Erythroblast (primary cell): ENCODE measurements at places on chromosomes 7 and 10.

DNA sequence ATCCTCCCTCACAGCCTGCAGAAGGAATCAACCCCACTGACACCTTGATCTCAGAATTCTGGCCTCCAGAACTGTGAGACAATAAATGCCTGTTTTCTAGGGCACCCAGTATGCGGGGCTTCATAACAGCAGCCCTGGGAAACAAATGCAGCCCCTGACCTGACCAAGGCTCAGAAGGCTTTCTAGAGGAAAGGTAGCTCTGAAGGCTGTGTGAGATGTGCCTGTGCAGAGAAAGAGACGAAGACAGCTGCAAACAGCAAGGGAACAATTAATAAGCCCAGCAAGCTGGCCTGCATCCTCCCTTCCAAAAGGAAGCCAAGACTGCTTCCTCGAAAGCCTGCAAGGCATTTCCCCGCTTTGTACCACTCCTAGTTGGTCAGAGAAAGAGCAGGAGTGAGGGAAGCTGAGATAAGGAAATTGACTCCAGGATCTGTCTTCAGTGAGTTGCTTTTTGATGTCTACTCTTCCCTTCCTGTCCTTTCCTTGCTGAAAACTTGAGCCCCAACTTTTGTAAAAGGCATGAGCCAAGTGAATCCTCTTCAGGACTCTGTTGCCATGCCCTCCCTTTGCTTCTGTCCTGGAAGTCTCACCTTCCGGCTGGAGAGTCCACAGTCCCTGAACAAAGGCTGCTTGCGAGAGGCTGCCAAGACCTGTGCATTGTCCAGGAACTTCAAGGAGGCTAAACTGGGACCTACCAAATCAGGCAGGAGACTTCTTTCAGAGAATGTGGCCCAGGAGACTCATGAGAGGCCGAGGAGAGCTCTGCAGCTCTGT lies 71.2 kb upstream of the ARID5B start:
- DNase-seq = no peak

GRCh38 chr10:21500578-21500910 lies 24.9 kb downstream of the SKIDA1 start:
- no peak for DNase-seq

DNA sequence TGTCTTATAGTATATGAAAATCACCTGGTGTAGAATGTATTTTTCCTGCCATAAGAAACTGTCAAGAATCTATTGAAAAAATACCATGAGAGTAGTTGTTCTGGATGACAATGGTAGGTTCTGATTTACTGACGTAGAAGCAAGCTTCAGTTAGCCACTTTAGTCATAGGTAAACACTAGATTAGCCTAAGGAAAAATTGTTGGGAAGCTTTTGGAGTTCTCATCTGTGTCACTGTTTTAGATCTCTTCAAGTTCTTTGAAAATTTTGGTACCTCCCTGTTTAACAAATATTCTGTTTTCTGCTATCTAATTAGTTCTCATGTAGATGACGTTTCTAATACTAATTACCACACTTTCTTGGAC lies 131.8 kb downstream of the ADK start:
- no peak for DNase-seq

GRCh38 chr10:11658801-11659368 lies 47.4 kb upstream of the USP6NL start:
- no peak for DNase-seq

- DNase-seq = no peak
Measured at GRCh38 chr7:117775801-117776200, 97.4 kb downstream of the CTTNBP2 start.

DNA sequence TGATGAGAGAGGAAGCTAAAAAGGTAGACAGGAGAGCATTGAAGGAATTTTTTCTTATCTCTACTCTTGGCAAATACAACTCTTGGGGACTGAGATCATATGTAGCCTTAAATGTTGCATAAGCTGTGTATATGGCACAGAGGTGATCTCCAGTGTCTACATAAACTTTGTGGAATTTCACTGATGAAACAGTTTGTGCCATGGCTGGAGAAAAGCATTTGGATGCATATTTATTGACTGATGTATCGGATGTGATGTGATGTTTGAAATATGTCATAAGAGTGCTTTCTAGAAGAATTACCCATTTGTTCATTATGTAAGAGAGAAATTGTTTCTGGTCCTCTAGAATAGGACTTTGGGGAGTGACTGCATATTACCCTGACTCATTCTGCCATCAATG lies 244.9 kb upstream of the LRRTM3 start:
- no peak for DNase-seq

DNA sequence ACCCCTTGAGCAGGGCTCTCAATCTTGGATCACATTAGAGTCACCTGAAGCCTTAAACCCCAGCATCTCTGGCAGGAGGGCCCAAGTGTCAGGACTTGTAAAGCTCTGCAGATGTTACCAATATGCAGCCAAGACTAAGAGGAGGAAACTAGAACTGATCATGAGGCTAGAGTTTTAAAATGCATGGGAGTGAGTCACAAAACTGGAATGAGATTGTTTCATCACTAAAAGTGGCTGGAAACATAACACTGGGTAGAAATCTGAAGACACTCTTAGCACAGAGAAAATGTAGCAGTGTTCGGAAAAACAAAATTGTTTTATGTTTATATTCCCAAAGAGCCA lies 63.3 kb upstream of the GHITM start:
- no peak for DNase-seq

DNA sequence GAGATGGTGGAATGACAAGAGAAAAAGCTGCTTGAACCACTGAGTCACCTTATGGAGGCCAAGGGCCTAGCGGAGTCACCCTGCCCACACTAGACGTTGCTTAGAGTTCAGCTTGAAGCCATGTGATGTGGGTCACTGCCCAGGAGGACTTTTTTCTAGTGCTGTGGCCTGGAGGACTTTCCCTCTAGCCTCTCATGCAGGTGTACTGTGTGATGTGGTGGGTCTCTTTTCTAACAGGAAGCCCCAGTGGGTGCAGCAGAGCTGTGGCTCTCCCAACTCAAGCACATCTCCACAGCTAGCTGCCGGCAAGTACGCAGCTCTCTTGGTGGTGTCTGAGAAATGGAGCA lies 13.6 kb downstream of the POR start:
- no peak for DNase-seq

DNA sequence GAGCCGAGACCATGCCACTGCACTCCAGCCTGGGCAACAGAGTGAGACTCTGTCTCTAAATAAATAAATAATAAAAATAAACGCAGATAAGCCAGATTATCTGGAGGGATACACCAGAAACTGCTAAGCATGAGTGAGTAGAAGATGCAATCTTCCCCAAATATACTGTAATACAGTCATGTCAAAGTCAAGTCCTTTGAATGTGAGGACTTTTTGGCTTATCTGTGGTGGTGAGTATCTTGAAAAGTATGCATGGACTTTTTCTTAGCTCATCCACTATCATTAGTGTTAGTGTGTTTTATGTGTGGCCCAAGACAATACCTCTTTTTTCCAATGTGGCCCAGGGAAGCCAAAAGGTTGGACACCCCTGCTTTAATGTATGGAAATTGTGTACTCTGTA lies 44.7 kb upstream of the PITRM1 start:
- no peak for DNase-seq

- no peak for DNase-seq
Measured at GRCh38 chr7:65397730-65398142, 24.1 kb downstream of the ZNF92 start.

GRCh38 chr7:23022258-23022769 lies 8.4 kb upstream of the HYCC1 start:
- DNase-seq = peak; percentile 8

DNA sequence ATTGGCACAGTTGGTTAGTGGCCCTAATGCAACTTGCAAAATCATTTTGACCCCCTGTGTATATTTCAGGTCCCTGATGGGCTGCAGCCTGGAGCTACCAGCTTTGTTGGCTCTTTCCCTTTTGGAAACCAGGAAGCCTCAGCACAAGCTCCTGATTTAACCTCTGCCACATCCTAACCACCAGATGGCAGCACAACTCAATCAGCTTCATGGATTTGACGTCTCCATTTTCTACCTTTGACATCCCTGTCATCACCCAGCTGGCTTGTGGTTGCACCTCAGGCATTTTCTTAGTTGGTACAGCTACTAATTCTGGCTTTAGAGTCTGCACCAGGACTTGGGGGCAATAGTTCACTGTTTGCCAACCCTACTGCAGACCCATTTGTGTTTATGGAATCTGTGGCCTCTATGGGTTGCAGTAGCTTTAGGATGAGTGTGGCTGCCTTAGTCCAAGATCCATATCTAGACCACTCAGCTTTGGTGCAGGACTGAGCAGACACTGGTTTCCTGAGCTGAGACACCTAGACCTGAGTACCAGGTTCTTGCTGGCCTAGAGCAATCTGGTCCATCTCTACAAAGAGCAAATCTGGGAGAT lies 456.2 kb downstream of the REEP3 start:
- peak; percentile 12 for DNase-seq

DNA sequence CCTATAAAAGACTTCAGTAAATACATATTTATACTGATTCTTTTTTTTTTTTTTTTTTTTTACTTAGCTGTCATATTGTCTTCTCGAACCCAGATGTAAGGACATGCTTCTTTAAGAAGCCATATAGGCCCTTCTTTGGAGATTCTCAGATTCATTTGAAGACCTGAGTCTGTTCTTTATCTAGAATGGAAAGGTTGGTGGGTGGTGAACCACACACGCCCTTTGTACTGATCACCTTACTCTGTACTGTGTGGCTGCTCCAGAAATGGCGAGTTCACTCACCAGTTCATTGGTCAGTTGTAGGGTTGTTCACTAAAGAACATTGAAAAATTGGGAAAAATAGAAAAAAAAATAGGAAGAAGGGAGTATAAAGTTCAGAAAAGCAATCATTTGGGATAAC lies 32.5 kb downstream of the LANCL2 start:
- DNase-seq = no peak

DNA sequence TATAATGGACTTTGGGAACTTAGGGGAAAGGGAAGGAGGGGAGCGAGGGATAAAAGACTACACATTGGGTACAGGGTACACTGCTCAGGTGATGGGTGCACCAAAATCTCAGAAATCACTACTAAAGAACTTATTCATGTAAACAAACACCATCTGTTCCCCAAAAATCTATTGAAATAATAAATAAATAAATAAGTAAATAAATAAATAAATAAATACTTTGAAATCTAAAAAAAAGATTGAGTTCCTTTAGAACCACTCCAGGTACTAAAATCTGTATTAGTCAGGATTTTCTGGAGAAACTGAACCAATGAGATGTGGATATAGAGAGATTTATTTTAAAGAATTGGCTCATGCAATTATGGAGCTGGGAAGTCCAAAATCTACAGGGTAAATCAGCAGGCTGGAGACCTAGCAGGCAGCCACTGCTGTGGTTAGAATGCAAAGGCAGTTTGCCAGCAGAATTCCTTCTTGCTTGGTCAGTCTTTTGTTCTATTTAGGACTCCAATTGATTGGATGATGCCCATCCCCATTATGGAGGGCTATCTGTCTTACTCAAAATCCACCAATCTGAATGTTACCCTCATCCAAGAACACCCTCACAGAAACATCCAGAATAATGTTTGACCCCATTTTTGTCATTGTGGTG lies 8.9 kb downstream of the IGFBP1 start:
- no peak for DNase-seq

DNA sequence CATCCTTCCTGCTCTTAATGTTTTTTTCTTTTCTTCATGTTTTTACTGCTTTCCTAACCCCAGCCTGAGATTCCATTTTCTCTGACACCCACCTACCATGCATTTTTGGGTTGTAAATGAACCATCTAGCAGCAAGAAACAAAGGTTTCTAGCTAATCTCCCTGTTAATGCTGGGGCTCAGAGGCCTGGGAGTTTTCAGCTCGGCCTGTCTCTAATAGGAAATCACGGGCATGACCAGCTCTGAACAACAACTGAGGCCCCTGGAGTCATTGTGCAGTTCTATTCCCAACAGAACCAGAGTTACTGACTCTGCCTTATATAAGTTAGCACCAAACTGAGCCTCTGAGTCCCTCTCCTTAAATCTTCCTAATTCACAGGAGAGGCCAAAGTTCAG lies 134.8 kb downstream of the CFAP58 start:
- no peak for DNase-seq

DNA sequence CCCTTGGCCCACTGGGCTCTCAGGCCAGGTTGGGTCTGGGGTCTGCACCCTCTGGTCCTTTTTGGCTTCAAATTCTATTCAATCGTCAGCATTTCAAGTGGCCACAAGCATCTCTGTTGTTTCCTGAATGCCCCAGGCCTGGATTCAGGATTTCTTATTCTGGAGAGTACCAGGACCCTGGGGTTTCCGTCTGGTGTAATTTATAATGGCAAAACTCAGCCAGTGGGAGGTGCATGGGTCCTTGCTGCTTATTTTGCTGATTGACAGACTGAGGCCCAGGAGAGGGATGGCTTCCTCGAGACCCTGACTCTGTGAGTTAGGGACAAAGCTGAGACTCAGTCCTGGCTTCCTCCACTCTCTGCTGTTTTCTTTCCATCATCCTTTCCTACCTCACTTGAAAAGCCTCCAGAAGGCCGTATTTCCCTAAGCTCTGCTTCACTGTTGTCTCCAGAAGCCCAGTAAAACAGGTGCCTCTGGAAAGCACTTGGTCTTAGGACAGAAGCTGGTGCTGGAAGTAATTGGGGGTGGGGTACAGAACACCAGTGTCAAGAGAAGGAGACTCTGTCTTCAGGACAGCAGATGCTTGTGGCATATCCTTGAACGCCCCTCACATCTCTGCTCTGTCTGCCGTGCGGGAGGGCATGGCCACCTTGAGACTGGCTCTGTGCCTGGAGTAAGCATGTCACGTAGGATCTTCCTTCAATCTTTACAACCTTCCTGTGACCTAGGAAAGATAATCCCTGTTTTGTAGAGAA lies 39.4 kb upstream of the SH2D4B start:
- no peak for DNase-seq

DNA sequence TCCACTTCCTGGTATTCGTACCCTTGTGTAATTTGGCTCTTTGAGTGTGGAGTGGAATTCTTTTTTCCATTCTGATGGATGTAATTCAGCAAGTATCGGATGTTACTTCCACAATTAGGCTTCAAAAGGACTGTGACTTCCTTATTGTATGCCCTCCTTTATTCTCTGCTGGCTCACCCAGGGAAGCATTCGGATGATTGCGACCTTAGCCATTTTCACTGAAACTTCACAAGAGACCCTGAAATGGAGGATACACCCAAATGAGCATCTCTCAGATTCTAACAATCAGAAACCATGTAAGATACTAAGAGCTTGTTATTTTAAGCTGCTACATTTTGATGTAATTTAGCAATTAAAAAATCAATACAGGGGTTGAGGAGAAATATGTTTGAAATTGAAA lies 493.1 kb downstream of the DNAJB9 start:
- DNase-seq = no peak

DNA sequence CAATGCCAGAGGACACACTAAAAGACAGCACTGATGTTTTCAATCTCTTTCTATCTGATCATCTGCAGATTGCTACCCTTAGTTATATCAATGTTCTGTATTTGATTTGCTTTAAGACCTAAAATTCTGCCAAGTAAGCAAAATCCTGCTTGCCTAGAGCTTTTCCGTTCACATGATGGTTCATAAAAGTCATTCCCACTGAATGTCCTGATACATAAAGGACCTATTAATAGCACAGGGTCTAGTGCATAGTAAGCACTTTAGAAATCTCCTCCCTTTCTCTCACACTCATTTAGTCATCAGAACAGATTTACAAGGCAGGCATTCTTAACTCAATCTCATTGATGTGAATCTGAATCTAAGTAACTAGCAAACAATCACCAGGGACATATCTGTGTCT lies 68.8 kb downstream of the PCGF5 start:
- DNase-seq = no peak

GRCh38 chr7:112752576-112752975 lies 37.6 kb downstream of the TMEM168 start:
- DNase-seq = peak; percentile 4

GRCh38 chr10:60314069-60314940 lies 75.4 kb downstream of the ANK3 start:
- no peak for DNase-seq

- no peak for DNase-seq
Measured at GRCh38 chr7:107609811-107610261, 29.8 kb downstream of the BCAP29 start.

GRCh38 chr10:87925570-87925969 lies 62.1 kb downstream of the PTEN start:
- DNase-seq = no peak
